ENCODE measurements at places on chromosomes 5 and 9.
A peak's percentile ranks its signal among the peaks of the same experiment; 100 is the strongest.

GRCh38 chr9:98373609-98374008 is 118.2 kb upstream of the TBC1D2 start:
- no peak for DNase-seq

GRCh38 chr5:37867654-37868053 is 27.8 kb upstream of the GDNF start:
- no peak for DNase-seq

DNA sequence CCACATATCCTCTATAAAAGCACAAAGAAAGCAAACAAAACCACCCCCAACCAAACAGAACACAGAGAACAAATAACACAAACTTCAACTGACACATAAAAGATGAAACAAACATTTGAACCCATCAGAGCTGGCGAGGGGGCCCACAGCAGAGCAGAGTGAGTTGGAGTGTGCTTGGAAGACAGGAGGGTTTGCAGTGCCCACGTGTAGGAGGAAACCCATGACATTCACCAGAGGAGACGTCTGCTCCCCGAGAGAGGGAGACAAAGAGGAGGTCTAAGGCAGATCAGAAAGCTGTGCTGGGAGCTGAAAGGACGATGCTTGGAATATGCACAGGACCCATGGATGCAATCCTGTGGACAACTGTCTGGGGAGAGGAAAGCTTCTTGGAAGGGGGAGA is 27.0 kb downstream of the MRPL36 start:
- DNase-seq: no peak

GRCh38 chr9:33731142-33731541 is 64.2 kb upstream of the PRSS3 start:
- no peak for DNase-seq

DNA sequence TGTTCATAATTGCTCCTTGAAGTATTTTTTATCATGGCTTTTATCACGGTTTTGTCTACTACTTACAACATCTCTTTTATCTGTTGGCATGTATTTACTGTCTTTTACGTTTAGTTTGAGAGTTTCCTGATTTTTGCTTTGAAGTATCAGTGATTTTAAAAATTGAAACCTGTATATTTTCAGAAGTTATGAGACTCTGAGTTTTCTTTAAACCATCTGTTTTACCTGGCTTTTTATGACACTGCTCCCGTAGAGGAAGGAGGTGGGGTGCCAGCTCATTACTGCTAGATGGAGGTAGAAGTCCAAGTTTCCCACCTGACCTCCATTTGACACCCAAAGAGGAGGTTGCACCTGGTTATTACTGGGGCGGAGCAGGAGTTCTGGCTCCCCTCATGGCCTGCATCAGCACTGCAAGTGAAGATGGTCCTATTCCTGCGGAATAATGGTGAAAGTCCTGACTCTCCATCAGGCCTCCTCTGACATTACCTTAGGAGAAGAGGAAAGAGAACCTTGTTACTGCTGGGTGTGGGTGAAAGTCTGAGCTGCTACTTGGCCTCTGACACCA is 10.0 kb upstream of the ZNF131 start:
- DNase-seq: no peak

DNA sequence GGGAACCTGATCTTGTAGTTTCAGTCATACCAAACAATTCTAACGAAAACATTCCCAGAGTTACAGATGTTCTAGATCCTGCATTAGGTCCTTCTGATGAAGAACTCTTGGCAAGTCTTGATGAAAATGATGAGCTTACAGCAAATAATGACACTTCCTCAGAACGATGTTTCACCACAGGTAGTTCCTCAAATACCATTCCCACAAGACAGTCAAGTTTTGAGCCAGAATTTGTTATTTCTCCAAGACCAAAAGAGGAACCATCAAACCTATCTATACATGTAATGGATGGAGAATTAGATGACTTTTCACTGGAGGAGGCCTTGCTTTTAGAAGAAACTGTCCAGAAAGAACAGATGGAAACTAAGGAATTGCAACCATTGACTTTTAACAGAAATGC is 21.0 kb downstream of the RMI1 start:
- DNase-seq: no peak

DNA sequence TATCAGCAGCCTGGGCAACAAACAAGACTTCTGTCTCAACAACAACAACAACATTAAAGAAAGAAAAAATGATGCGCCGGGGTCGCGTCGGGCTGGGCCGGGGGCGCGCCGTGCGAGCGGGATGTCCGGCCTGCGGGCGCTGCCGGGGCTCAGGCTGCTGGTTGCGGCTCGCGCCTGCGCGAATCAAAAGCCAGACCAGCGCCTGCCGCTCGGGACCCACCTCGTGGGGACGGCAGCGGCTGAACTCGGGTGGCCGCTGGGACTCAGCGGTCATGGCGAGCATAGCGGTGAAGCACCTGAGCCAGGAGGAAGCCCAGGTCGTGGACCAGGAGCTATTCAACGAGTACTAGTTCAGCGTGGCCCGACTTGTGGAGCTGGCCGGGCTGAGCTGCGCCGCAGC is 11.9 kb upstream of the NHP2 start:
- DNase-seq: no peak

DNA sequence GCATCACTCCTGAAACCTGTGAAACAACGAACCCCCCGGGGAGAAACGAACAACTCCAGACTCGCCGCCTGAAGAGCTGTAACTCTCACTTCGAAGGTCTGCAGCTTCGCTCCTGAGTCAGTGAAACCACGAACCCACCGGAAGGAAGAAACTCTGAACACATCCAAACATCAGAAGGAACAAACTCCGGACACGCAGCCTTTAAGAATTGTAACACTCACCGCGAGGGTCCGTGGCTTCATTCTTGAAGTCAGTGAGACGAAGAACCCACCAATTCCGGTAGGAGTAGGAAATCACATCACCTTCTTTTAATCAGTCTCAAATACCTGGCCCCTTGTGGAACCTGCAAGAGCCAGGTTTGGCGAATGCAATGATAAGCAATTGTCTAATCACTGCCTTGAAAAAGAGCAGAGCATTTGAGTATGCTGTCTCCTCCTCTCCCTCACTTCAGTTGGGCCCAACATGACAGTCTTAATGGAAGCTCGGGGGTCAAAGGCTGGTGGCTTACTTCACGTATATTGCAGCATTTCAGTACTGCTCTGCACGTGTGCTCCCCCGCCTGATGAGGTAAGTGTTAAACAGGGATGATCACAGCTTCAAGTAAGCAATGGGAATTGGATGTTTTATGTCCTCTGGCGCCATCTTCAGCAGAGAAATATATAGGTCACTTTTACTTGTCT is 473 bp downstream of the IRGM start:
- DNase-seq: peak; percentile 76

- DNase-seq: no peak
These were observed 226.2 kb downstream of the CACNA1B start for GRCh38 chr9:138103849-138104206.

GRCh38 chr5:148042881-148043280 is 20.9 kb upstream of the SPINK5 start:
- no peak for DNase-seq

- no peak for DNase-seq
These were observed 4.1 kb downstream of the GARIN3 start for GRCh38 chr5:157161996-157162395.

- no peak for DNase-seq
These were observed 2.3 kb upstream of the PAX5 start for GRCh38 chr9:37036371-37036775.

GRCh38 chr9:109064963-109065702 is 51.8 kb upstream of the CTNNAL1 start:
- DNase-seq: no peak

- no peak for DNase-seq
These were observed 114.4 kb upstream of the SLIT3 start for GRCh38 chr5:169415371-169415770.

- DNase-seq: no peak
These were observed 937 bp downstream of the TMOD1 start for GRCh38 chr9:97502222-97502983.

GRCh38 chr5:172640822-172641358 is at the start of gene NEURL1B:
Gene NEURL1B (plus strand): TSS chr5:172641263. CDS start chr5:172641407, 144 bp downstream.
- DNase-seq: peak; percentile 81

DNA sequence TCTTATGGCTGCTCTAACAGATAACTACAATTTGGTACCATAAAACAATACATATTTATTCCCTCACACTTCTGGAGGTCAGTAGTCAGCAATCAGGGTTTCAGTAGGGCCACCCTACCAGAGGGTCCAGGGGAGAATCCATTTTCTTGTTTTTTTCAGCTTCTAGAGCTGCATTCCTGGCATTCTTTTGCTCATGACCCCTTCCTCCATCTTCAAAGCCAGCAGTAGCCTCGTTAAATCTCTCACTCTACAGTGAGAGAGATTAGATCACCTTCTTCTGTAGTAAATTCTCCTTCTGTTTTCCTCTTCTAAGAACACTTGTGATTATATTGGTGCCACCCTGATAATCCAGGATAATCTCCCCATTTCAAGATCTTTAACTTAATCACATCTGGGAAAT is 187.4 kb downstream of the RFK start:
- no peak for DNase-seq

DNA sequence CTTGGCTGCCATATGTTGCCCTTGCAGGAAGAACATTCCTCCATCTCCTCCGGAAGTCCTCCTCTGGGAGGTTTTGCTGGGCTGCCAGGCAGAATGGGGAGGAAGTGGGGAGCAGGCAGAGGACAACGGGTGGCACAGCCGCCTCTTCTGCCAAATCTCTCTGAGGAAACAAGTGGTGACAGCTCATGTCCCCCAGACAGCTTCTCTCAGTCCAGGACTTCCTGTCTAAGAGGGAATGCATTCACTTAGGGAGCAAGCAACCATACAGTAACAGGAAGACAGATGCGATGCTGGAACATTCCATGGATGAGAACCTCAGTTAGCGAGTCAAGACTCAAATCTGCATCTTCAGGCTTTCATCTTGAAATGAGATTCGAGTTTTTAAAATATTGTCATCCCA is 701.0 kb downstream of the SEMA5A start:
- no peak for DNase-seq

DNA sequence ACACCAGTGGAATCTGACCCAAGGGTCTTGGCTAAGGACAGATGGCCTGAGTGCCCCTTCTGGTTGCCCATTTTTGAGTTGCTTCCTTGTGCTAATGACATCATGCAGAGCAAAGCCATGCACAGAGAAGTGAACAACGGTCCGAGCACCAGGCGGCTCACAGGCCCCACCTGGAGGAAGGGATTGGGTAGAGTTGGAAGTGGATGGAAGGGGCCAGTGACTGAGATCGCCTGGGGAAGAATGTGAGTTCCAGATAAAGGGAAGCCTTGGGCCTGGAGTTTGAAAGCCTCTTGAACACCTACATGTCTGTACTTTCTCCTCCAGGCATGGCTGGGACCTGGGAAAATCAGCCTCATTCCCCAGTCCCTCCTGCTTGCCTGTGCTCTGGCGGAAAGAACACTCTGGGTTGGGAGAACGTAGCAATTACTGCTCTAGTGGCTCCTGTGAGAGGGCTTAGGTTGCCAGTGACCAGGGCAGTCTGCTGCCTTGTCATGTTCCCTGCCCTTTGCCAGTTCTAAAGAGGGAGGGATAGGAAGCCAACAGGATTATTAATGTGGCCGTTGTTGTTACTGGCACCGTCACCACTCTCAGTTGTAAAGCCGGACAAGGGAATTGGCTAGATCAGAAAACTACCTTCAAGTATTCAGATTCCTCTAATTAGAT is 62.5 kb upstream of the PTPN3 start:
- DNase-seq: no peak

- no peak for DNase-seq
These were observed 6.2 kb downstream of the GNPDA1 start for GRCh38 chr5:142006363-142007236.

DNA sequence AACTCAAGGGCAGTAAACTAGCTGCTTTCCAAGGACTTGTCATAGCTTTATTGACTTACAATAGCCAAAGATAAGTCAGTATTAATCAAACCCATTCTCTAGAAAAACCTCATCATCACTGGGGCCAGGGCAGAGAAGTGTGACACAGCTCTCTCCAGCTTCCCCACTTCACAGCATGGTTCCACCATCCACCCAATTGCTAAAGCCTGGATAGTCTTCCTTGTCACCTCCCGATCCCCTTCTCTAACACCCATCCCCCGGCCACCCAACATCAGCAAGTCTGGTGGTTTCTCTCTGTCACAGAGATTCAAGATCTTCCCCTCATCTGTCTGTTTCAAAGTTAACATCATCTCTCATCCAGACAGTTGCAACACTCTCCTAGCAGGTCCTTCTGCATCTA is 88.6 kb upstream of the GABRP start:
- no peak for DNase-seq

DNA sequence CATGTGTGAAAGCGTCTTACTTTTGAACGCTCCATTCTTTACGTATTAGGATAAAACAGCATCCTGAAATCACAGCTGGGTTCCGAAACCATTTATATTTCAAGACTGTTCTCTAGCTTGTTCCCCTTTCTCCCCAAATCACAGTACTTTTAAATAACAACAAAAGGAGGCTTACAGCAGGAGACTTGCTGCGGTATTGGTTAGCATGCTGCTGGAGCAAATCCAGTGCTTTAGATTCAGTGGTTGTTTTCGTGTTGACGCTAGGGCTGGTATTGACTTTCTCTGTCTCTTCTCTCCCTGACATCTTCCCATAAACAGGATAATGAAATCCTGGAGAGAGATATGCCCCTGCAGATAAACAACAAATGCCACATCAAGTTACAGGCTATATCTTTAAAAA is 103.1 kb downstream of the ZNF608 start:
- no peak for DNase-seq

GRCh38 chr5:73103870-73104299 is 16.5 kb upstream of the TMEM171 start:
- DNase-seq: no peak

DNA sequence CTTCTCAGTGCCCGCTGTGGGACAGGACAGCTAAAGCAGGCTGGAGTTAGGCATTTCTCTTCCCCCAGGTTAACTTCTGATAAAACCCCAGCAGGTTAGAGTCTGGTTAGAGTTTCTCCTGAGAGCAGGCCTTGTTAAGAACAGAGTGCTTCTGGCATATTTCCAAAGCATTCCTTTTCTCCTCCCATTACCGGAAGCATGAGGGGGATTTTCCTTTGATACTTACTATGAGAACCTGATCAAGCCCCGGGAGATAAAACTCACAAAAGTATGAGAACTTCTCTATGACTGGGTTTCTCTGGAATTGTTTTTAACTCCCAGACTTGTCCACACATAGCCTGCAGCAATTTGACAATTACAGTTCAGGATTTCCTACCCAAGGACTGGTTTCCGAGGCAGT is 77.4 kb upstream of the MAST4 start:
- DNase-seq: no peak

- DNase-seq: no peak
These were observed 176.9 kb downstream of the BNC2 start for GRCh38 chr9:16693616-16694015.

Data from DND-41 (cell line).